ENCODE measurements at places on chromosomes 16 and 17.

DNA sequence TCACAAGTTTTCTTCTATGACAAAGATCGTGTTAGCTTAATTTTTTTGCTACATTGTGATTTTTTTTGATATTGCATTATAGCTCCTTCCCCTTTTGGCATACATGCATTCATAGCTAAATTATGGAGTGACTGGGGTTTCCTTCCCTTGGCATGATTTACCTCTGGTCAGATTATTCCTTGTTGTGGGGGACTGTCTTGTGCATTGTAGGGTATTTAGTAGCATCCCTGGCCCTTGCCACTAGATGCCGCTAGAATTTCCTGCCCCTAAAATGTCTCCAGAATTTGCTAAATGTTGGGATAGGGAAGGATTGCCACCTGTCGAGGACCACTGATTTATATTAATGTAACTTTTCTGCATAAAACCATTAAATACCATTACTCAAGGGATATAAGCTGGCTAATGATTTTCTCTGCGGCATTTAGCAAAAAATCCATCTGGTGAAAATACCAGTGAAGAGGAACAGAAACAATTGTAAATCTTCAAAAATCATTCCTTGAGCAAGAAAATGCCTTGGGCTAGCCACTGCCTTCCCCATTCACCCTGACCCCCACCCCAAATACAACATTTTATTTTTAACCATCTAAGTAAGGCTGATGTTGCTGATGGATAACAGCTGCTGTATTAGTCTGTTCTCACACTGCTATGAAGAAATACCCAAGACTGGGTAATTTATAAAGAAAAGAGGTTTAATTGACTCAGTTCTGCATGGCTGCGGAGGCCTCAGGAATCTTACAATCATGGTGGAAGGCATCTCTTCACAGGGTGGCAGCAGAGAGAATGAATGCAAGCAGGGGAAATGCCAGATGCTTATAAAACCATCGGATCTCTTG, 195.2 kb downstream of the MAP2K6 start:
- DNase-seq, result no peak

DNA sequence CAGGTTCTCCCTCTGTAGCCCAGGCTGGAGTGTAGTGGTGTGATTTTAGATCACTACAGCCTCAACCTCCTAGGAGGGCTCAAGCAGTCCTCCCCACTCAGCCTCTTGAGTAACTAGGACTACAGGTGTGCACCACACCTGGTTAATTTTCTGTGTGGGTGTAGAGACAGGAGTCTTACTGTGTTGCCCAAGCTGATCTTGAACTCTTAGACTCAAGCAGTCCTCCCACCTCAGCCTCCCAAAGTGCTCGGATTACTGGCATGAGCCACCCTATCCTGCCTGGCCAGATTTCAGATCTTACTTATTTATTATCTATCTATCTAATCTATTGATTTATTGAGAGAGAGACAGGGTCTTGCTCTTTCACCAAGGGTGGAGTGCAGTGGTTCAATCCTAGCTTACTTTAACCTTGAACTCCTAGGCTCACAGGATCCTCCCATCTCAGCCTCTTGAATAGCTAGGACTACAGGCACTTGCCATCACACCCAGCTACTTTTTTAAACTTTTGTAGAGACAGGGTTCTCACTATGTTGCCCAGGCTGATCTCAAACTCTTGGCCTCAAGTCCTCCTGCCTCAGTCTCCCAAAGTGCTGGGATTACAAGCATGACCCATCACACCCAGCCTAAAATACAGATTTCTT, 61.8 kb downstream of the TUBD1 start:
- DNase-seq, result no peak

- DNase-seq, result no peak
These were observed 670 bp upstream of the CTF1 start for GRCh38 chr16:30895627-30896260.

DNA sequence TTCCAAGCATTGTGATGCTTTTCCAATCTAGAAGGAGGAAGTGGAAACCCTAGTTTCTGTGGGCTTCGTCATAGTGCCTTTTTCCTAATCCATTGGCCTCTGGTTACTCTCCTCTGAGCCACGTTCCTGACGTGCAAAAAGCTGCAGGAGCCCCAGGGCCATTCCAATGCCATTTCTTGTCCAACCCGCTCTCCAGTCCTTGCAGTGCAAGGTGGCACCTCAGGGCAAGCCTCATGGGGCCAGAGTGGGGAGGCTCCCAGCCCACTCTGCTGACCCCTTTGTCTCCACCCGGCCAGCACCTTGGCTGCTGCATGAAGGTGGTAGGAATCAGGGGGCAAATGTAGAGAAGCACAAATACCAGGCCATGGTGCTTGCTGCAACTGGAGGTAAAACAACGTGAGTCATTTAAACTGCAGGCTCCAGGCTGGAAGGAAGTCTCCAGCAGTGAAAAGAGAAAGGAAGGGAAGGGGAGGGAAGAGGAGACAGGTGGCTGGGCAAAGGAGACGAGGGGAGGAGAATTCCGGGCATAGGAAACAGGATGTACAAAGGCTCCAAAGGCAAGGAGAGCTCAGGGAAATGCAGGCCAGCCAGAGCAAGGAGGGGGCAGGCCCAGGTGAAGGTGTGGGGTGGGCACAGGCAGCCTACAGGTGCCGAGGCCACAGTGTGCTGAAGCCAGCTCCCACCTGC, 168.2 kb upstream of the TNRC6C start:
- DNase-seq, result no peak

- no peak for DNase-seq
These were observed 44.3 kb downstream of the ELAC2 start for GRCh38 chr17:12973496-12974004.

DNA sequence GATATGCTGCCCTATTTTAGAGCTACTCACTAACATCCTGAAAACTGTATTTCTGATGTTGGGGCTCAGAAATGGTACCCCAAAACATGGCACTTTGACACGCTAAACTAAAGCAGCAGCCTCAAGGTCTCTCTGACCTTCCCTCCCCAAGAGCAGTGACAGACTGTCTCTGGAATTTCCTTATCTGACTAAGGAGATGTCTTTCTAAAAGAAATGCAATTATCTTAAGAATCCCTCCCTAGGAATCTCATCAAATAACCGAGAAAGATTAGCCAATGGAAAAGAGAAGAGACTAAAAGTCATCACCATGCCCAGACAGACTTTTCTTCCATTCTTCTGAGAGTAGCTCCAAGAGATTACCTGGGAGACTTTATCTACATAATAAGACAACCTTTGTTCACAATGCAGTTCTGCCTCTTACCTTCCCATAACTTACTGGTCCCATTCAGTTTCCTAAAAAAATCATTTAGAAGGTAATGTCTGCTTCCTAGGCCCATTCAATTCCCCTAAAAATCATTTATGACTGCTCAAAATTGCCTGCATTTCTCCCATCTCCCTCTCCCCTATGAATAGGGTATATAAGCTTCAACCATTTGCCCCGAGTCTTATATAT, 123.9 kb downstream of the CPPED1 start:
- no peak for DNase-seq
